ENCODE measurements at places on chromosomes 7 and 10.
A peak's percentile ranks its signal among the peaks of the same experiment; 100 is the strongest.

DNA sequence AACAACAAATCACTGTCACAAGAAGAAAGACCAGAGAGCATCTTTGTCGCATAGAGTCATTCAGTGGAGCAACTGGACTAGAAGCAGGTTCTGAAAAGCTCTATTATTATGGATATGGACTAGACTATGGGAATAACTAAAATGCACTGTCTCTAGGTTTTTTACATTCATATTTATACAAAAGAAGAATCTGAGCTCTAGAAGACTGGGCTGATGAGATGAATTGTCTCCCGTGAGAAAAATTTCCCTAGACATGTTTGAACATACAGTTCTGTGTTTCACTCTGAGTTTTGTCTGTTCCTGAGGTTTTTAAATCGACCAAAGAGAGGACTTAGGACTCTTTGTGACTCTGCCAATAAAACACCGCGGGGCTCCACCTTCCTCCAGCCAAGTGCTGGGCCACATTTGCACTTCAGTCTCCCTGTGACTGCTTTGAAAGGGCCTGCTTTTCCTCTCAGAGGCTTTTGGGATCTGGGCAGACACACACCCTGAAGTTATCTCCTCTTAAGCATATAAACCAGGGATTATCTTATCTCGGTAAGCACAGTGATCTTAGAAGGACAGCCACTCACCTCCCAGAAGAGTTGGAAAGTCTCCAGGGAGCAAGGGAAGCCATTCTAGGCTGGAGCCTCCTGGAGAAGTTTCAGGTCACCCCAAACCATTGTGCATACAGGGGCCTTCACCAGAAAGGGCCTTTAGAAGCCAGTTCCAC, 101.0 kb upstream of the JCAD start:
- DNase-seq: no peak

- no peak for DNase-seq
Measured at GRCh38 chr10:11227103-11227502, 209.4 kb downstream of the CELF2 start.

GRCh38 chr10:122342293-122343134, 32.0 kb upstream of the PLEKHA1 start:
- DNase-seq: peak; percentile 49

DNA sequence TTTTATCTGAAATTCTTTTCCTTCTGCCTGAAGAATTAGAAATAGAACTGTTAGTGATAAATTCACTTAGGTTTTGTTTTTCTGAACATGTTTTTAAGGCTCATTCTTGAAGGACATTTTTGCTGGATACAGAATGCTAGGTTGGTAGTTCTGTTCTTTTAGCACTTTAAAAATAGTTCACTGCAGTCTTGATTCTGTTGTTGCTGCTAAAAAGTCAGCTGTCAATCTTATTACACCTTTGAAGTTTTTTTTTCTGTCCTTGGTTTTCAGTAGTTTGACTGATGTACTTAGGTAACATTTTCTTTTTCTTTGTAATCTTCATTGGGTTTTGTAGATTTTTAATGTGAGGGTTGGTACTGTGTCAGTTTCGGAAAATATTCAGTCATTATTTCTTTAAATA, 48.7 kb downstream of the C1GALT1 start:
- no peak for DNase-seq

DNA sequence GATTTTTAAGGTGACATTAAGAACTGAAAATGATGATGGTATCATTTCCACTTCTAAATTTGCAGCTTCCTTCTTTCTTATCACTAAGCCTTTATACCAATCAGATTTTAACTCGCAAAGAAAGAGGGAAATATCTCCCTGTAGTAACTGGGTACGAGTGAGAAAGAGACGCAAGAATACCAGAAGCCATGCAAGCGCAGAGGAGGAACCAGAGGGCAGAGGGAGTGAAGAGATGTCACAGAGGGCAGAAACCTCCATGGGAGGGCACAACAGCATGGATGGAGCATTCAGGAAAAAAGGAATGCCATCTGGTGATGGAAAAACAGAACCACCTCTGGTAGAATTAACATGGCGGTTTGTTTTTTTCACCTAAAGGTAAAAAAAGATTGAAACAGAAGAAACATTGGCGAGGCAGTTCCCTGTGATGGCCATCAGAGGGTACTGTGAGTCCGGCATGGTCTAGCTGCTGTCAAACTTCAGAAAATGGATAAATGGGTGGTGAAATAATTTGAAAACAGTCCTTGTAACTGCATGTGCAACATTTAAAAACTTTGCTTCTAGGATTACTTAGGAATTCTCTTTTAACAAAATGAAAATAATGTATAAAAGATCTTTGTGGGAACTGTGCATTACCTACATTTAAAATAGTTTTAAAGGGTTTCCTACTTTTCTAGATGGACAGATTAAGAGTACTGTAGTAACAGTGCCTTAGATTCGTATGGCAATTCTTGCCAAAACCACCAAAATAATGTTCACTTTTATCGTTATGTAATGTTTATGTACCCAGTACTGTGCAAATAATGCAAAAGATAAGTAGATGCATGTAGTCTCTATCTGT, 91.8 kb downstream of the ARHGAP12 start:
- DNase-seq: no peak

GRCh38 chr7:47352394-47352968, 229.4 kb downstream of the TNS3 start:
- no peak for DNase-seq

DNA sequence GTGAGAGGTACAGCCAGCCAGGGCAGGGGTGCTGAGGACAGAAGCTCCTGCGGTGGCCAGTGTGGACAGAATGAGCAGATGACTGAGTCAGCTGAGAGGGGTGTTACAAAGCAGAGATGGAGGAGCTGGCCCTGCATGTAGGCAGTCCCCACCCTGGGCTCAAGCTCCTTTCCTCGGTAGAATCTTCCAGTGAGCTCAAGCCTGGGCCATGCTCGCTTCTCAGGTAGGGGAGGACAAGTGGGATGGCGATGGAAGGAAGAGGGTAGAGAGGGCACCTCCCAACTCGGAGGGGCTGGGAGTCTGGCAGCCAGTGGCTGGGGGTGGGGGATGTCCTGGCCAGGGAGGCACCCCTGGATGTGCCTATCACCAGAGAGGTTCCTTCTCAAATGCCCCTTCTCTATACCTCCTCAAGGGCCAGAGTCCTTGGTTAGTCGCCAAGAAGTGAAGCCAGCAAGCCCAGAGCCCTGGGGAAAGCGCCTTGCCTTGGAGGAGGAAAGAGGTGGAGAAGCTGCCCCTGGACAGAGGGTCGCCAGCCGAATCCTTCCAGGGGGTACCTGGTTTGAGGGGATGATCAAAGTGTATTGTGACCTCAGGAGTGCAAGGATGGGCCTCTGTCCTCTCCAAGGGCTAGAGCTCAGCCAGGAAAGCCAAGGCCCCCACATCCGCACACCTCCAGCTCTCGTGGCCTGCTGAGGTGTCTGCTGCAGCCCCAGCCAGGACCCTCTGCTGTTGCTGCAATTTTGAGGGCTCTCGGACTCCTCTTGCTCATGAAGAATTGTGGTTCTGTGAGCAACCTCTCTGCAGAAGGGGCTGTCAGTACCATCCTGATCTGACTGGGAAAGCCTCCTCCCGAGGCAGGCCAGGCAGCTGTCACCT, 88.6 kb upstream of the MACROH2A2 start:
- no peak for DNase-seq

- no peak for DNase-seq
Measured at GRCh38 chr7:121187676-121188075, 141.1 kb upstream of the WNT16 start.

Data from stimulated activated CD4-positive, alpha-beta T cell treated with anti-CD3 and anti-CD28 coated beads, TNF-alpha, amount 100 ng/mL, for 4 hours (primary cell).